LoVo (cell line): ENCODE measurements at places on chromosomes 5 and 9.
A peak's percentile ranks its signal among the peaks of the same experiment; 100 is the strongest.

- peak; percentile 58 for DNase-seq
Observed at GRCh38 chr5:115098041-115098702, 71.5 kb downstream of the TRIM36 start.

GRCh38 chr9:129414377-129414992 is 206.4 kb downstream of the C9orf50 start:
- DNase-seq: no peak

GRCh38 chr9:10041726-10042229 is 571.0 kb downstream of the PTPRD start:
- no peak for DNase-seq

DNA sequence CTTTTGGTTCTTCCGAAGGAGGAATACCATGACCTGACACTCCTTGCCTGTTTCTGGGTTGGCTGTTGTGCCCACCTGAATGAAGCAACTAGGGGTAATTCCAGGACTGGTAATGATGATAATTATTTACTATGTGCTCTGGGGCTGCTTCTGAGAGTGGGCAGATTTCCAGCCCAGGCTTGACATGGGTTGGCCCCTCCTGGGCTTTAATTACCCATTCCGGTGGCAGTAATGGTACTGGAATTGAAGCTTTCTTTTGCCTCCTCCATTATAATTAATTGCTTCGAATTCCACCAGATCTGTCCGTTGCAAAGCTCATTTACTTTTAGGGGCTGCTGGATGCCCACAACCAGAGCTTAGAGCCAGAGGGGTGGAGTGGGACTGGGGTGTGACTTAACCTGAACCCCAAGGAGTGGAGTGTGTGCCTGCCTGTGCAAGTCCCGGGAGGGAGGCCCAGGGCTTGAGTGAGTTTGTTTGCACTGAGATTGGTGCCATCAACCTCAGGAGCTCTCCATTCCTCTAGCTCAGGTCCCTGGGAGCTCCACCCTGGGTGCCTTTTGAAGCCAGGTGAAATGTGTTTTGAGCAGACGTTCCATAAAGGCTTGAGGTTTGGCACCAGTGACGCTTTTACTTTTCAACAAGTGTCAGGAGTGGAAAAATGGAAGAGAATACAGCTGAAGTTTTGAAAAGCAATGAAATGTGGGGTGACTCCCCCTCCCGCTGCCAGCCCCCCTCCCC is 214.6 kb downstream of the PDZD2 start:
- DNase-seq: no peak

DNA sequence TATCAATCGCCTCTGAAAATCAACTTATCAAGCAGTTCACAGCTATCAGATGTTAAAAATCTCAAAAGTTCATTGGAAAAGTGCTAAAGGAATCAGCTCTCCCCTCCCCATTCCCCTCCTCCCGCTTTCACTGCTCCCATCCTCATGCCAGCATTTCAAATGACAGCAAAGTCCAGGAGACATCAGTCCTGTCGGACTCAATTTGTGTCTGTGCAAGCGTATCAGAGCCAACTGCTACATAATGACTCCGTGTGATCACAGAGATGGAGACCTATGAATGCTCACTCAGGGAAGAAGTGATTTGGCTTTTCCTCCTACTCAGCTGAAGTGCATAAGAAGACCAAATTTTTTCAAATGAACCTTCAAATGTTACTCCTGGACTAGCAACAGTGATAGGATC is 937.2 kb upstream of the DMAC1 start:
- DNase-seq: no peak

DNA sequence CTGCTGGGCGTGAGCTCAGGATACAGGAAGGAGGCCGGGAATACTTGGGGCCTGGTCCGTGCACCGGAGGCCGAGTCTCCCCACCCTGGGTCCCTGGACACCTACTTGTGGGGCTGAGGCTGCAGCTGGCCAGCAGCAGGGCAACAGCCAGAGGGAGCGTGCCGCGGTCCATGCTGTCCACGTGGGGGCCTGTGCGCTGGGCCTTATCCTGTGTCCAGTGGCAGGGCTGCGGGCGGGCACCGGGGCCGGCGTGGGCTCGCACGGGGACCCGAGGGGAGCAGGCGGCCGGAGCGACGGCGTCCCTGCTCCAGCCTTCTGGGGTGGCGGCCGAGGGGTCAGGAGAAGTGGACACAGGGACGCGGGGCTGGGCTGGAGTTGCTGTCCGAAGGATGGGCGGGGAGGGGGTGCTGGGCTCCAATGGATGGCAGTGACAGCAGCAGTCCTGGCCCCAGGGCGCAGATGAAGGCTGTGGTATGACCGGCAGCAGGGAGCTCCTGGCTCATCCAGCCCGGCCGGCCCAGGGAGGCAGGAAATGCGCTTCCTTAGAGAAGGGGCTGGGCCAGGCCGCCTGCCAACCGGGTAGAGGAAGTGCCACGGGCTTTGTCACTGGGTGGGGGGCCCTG is at the start of gene ENG:
ENG (minus strand) TSS at position 475 of the 623 bp plus-strand sequence; CDS start at position 172, 303 bp downstream.
- DNase-seq: no peak

GRCh38 chr5:80191991-80192398 is 63.9 kb downstream of the SERINC5 start:
- no peak for DNase-seq

DNA sequence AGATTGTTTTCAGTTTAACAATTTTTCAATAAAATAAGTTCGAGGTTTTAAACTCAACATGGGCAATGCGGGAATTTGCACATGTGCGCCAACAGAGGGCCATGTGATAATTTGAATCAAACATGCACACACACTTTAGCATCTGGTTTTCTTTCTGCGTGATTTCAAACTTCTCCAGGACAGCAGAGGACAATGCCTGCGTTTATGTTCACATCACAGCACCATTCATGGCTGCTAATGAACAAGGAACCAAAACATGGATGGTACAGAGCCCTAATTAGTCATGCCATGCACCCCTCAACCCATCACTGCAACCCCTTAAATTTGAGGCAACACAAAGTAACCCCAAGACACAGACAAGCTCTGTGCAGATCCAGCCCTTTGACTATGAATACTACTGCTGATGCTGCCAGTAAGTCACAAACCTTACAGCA is 2.8 kb downstream of the SHC3 start:
- no peak for DNase-seq

- no peak for DNase-seq
Observed at GRCh38 chr5:55911784-55912653, 60.9 kb downstream of the IL31RA start.

DNA sequence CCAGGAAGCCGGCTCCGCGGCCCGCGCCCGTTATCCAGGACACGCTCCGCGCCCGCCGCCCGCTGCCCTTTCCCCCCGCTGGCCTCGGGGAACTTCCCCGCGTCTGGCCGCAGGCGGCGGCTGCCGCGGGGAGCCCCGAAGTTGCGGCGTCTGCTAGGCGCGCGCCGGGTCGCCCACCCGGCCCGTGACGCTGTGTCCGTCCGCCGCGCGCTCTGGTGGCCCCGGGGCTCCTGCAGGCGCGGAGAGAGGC is 621 bp upstream of the GCNT4 start:
- no peak for DNase-seq

- no peak for DNase-seq
Observed at GRCh38 chr9:15144622-15145061, 162.4 kb downstream of the TTC39B start.

DNA sequence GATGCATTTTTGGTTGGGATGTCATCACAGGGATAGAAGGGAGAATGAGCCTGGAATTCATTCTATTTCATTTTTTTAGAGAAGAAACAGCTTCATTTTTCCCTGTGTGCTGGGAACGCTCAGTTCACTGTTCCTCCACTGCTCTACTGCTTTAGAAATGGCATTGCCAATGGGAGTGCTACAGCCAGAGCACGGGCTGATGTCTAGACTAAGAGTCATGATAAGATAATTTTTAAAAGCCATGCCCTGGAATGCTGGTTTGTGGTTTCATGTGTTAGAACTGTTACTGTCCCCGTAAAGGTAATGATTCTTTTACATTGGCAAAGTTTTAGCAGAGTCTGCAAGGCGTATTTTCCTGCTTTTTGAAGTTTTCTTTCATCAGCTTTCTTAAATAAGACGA is 119.6 kb downstream of the SEMA6A start:
- DNase-seq: no peak

DNA sequence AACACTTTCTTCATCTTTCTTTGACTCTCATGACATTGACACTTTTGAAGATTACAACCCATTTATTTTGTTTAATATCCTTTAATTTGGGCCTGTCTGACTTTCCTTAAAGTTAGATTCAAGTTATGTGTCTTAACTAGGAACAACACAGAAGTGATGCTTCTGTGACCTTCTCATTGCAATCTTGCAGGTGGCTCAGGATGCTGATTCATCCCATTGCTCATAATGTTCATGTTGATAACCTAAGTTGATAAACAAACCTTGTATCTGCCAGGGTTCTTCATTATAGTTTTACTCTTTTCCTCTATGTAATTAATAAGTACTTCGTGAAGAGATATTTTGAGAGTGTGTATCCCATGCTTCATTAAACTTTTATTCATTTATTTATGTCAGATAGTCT is 107.2 kb upstream of the SHB start:
- DNase-seq: no peak

GRCh38 chr5:92544036-92544435 is 1037.0 kb downstream of the NR2F1-AS1 start:
- no peak for DNase-seq

DNA sequence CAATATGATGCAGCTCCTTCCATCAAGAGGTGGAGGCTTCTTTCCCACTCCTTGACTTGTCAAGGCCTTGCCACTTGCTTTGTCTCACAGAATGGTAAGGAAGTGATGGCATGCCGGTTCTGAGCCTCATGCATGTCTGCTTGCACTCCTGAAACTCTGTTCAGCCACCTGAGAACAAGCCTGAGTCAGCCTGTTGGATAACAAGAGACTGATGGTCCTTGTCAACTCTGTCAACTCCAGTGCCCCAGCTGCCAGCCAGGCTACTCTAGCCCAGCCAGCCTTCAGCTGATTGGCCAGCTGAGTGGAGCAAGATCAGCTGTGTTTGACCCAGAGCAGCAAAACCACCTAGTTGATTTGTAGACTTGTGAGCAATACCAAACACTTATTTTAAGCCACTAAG is 4.4 kb upstream of the TENT4A start:
- no peak for DNase-seq

- peak; percentile 16 for DNase-seq
Observed at GRCh38 chr9:272251-273213, 57.9 kb downstream of the DOCK8 start.

DNA sequence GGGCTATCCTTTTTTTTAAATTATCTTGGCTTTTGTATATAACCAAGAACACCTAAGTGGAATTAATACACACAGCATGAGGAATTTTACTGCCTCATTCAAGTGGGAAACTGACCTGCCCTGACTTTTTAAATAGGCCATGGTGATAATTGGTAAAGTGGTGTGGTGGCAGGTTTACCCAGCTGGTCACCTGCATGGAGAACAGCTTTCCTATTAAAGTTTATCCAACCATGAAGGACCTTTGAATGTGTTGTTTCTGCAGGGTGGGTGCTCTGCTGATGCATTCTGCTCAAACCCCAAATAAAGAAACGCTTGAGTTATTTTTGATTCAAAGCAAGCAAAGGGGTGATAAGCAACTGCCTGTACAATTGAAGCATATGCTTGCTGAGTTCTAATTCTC is 261.0 kb upstream of the GRIN3A start:
- no peak for DNase-seq

- no peak for DNase-seq
Observed at GRCh38 chr9:17624571-17624970, 45.7 kb downstream of the SH3GL2 start.

DNA sequence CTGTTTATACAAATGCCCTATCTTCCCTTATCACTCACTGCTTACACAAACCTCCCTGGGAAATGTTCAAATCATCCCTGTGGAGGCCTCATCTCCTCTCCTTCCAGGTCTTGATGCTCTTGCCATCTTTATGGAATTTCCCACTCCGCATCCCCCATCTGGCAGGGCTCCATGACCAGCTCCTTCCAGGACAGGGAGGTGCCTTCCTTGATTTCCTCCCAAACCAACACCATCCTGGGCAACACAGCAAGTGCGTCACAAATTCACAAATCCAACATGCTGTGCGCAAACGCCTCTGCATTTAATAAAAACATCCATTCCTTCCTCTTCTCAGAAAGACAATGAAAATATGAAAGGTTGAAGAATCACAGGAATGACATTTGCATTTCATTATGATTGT is 51.7 kb downstream of the EPB41L4A start:
- DNase-seq: no peak

GRCh38 chr9:79567671-79568098 is 4.1 kb upstream of the TLE4 start:
- no peak for DNase-seq

GRCh38 chr9:136081113-136081825 is 13.8 kb downstream of the NACC2 start:
- DNase-seq: no peak

- no peak for DNase-seq
Observed at GRCh38 chr5:65059681-65060598, 291.2 kb downstream of the CWC27 start.

DNA sequence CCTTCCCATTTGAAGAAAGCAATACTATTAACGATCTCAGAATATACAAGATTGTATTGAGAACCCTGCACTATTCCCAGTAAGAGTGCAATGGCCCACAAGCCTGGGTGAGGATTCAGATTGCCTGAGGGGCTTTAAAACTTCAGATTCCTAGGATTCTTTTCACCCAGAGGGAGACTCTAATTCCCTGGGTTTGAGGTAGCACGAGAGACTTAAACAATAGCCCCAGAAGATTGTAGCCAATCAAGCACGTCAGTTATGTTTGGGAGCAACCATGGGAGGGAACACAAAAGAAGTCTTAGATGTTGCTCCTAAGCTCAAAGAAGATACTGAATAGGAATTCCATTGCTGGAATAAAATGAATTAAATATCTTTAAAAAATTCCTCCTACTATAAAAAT is 17.9 kb downstream of the MRPS27 start:
- no peak for DNase-seq

DNA sequence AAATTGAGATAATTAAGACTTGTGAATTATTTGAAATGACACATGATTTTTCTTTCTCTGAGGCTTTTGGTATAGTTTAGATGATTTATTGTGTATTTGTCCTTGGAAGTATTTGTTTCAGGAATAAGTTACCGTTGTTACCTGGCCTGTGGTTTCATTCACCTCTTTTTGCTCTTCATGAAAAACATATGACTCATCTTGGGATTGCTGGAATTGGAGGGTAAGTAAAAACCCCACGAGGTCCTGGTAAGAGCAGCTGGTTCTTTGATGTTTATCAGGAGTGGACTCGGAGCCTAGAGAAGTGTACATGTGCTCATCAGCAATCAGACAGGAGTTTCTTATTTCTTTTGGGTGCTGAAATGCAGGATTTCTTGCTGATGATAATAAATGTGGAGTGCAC is 275.3 kb downstream of the PSAT1 start:
- no peak for DNase-seq

- peak; percentile 37 for DNase-seq
Observed at GRCh38 chr5:90534922-90535321, 5.5 kb upstream of the LYSMD3 start.

DNA sequence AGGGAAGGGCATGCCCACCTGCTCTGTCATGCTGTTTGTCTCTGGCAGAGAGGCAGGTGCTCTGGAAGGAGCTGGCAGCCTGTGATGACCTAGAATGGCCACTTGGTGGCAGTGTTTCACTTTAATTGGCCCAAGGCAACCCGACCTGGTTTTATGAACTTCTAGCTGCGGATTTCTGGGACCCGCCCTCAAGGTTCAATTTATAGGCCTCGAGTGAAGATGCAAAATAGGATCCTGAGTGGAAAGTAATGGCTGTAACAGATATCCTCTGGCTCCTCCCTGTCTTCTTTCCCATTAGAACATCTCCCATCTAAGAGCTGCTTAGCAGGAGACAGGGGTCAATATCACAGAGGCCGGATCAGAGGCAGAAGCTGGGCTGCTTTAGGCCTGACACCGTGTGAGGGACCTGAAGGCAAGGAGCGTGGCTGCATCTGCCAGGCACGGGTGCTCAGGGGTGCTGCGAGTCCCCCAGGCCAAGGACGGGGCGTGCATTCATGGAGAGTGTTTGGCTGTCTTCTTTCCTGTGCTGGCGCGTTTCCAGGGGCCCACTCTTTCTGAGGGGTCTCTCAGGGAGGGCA is 56.7 kb upstream of the SLC28A3 start:
- DNase-seq: peak; percentile 62
